ENCODE measurements at places on chromosomes 5 and 9.

- peaks cover 47% of the 10 kb centered on the region for H3K4me1 ChIP-seq
- no peaks in the 10 kb centered on the region for H3K27me3 ChIP-seq
- peak overlapping the region; percentile 91 for H3K27ac ChIP-seq
- DNase-seq: no peak
- peaks cover 12% of the 10 kb centered on the region for H3K36me3 ChIP-seq
- peak overlapping the region; percentile 83 for H3K4me3 ChIP-seq
Observed at GRCh38 chr9:89418474-89418845, 79.5 kb downstream of the SEMA4D start.

DNA sequence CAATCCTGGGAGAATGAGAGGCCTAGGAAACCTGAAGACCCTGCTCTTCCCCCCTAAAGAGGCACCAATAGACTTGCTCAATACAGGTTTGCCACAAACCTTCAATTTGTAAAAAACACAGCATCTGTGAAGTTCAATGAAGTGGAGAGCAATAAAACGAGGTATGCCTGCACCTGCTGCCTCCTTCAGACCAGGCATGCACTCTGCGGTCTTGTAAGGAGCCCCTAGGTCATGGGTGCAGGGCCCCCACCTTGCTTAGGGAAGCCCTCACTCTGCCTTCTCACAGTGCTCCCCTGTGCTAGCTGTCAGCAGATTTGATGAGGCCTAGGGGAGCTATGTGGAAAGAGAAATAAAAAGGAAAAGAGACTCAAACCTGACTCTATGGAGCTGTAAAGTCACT lies 72.1 kb upstream of the GALNT10 start:
- DNase-seq: no peak
- H3K27ac ChIP-seq: no peak overlapping the region
- peaks cover 3% of the 10 kb centered on the region for H3K36me3 ChIP-seq

- H3K36me3 ChIP-seq: peaks cover 6% of the 10 kb centered on the region
- DNase-seq: no peak
- no peak overlapping the region for H3K27ac ChIP-seq
- H3K27me3 ChIP-seq: peaks cover 1% of the 10 kb centered on the region
- H3K4me3 ChIP-seq: no peak overlapping the region
Observed at GRCh38 chr9:83459830-83460229, 78.4 kb downstream of the FRMD3 start.

DNA sequence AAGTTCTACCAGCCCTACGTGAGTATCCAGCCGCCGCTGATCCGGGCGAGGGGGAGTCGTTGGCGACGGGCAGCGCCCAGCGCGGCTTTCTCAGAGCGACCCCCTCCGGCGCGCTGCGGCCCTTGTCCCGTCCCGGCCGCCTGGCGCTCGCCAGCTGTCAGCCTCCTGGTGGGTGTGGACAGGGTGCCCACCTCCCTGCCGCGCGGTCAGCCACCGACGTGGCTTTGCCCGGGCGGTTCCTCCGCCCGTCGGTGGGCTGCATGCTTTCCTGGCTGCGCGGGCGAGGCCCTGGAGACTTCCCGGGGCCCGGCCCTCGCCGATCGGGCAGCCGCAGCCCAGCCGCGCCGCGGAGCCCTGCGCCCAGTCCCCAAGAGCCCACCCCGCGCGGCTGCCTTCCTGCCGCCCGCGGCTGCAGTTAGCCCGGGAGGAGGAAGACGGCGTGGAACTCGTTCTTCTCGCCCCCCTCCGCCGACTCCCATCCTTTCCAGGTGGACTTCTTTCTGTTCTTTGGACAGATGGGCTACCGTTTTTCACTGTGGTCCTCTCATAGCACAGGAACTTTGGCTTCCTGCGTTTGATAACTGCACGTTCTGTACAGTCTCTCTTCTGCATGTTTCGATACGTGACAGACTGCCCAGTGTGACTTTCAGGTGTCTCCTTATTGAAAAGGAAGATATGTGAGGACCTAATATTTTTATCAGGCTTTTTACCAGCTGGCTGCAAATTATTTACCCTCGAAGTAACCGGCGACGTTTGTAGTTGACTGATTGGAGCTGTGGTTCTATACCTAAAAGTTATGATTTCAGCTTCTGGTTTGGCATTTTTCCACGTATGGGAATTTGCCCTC lies 577 bp downstream of the AP3S1 start:
- peak overlapping the region; percentile 99 for H3K27ac ChIP-seq
- DNase-seq: no peak
- H3K4me1 ChIP-seq: peaks cover 27% of the 10 kb centered on the region
- H3K4me3 ChIP-seq: peak overlapping the region; percentile 95
- no peaks in the 10 kb centered on the region for H3K27me3 ChIP-seq

DNA sequence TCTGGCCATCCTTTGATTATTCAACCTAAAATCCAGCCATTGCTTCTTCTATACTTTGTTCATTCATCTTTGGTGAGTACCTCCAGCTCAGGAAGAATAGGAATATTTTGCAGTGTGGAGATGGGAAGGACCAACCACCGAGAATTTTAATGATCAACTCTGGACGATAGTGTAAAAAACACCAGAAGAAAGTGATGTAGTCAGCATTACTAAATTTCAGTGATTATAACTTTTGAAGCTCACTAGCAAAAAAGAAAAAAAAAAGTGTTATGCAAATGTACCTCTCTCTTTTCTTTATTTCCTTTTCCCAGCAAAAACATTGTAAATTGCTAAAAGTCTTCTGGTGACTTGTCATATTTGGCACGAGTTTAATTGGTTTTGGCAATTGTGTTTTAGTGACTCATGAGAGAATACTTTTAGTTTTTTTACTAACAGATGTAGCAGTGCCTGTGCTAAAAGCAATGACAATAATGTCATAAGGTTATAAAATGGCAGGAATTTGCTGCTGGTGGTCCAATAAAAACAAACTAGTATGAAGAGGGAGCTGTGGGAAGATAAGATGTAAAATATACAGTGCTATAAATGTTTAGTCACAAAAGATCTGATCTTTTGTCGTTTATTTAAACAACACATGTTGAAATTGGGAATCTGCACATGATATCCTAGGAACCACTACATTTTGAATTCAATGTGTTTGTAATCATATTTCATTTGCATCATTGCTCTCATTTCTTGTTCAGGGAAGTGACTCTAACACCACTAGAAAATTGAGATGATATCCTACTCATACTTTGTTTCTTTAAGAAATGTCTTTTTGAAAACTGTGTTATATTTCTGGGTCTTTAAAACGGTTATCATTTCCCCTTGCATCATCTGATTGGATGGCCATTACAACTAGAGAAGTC lies 81.3 kb upstream of the ERCC6L2 start:
- H3K27me3 ChIP-seq: peaks cover 10% of the 10 kb centered on the region
- H3K4me3 ChIP-seq: no peak overlapping the region
- no peak overlapping the region for H3K27ac ChIP-seq
- H3K36me3 ChIP-seq: no peaks in the 10 kb centered on the region
- no peaks in the 10 kb centered on the region for H3K4me1 ChIP-seq

DNA sequence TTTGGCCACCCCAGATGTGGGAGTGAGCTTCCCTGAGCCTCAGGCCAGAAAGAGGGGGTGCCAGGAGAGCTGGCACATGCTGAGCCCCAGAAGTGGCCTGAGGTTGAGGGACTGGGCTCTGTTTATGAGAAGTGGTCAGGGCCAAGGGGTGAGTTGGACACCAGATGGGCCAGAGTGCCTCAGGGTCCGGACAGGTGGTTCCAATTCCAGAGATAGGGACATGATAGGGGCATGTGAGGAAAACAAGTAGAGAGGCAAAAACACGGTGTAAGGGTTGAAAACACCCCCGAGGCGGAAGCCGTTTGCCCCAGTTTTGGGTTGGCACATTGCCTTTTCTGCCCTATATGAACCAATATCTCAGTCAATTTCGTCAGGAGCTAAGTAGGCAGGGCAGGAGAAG lies 125.6 kb upstream of the NFIB start:
- no peak overlapping the region for H3K4me3 ChIP-seq
- H3K4me1 ChIP-seq: no peaks in the 10 kb centered on the region
- no peak overlapping the region for H3K27ac ChIP-seq
- H3K36me3 ChIP-seq: no peaks in the 10 kb centered on the region

- DNase-seq: no peak
- H3K27ac ChIP-seq: no peak overlapping the region
- no peaks in the 10 kb centered on the region for H3K27me3 ChIP-seq
- peaks cover 11% of the 10 kb centered on the region for H3K36me3 ChIP-seq
- no peak overlapping the region for H3K4me3 ChIP-seq
- peaks cover 9% of the 10 kb centered on the region for H3K4me1 ChIP-seq
Observed at GRCh38 chr9:83629433-83630104, 6.6 kb downstream of the IDNK start.

GRCh38 chr9:129176701-129177442 lies 1.2 kb downstream of the IER5L start:
- H3K27ac ChIP-seq: no peak overlapping the region
- peak overlapping the region; percentile 86 for H3K4me3 ChIP-seq
- no peaks in the 10 kb centered on the region for H3K36me3 ChIP-seq
- peak; percentile 47 for DNase-seq
- H3K4me1 ChIP-seq: peaks cover 2% of the 10 kb centered on the region

DNA sequence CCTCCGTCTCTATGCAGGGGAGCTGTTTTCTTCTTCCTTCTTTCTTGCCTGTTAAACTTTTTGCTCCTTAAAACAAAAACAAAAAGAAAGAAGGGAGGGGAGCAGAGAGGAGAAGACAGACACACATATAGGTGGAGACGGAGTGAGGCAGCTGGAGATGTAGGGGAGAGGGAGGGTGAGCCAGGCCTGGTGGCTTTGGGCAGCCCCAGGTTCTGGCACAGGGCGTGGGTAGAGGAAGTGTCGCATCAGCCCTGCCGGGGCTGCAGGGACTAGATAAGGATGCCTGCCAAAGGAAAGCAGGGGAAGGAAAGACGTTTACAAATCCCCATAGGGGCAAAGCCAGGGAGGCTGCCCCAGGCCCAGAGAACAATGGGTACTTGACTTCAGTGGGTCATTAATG lies 38.7 kb upstream of the PTGS1 start:
- H3K4me1 ChIP-seq: peaks cover 2% of the 10 kb centered on the region
- peaks cover 10% of the 10 kb centered on the region for H3K36me3 ChIP-seq
- no peak overlapping the region for H3K4me3 ChIP-seq
- no peak overlapping the region for H3K27ac ChIP-seq

DNA sequence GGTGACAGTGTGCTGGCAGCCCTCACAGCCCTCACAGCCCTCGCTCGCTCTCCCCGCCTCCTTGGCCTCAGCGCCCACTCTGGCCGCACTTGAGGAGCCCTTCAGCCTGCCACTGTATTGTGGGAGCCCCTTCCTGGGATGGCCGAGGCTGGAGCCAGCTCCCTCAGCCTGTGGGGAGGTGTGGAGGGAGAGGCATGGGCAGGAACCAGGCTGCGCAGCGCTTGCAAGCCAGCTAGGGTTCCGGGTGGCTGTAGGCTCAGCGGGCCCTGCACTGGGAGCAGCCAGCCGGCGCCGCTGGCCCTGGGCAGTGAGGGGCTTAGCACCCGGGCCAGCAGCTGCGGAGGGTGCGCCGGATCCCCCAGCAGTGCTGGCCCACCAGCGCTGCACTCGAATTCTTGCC lies 177.0 kb downstream of the MSX2 start:
- no peaks in the 10 kb centered on the region for H3K36me3 ChIP-seq
- H3K4me1 ChIP-seq: no peaks in the 10 kb centered on the region
- DNase-seq: no peak
- H3K4me3 ChIP-seq: no peak overlapping the region
- H3K27me3 ChIP-seq: peaks cover 12% of the 10 kb centered on the region

DNA sequence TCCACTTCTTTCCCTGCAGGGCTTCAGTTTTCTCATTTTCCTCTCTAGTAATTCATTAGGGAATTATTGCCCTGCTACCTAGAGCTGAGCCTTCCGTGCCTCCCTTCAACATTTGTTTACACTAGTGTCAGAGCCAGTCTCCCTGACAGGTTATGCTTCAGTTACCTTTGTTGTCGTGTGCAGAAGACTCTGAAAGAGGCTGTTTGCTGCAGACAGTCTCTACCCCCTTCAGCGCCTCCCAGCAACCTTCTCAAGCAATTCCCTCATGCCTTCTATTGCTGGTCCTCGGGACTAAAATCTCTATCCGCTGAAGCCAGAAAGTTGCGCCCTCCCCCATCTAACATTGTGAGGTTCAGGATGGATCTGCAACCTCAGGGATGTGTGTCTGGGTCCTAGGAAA lies 12.8 kb downstream of the RALGPS1 start:
- DNase-seq: no peak
- no peaks in the 10 kb centered on the region for H3K27me3 ChIP-seq
- no peak overlapping the region for H3K4me3 ChIP-seq
- no peak overlapping the region for H3K27ac ChIP-seq

DNA sequence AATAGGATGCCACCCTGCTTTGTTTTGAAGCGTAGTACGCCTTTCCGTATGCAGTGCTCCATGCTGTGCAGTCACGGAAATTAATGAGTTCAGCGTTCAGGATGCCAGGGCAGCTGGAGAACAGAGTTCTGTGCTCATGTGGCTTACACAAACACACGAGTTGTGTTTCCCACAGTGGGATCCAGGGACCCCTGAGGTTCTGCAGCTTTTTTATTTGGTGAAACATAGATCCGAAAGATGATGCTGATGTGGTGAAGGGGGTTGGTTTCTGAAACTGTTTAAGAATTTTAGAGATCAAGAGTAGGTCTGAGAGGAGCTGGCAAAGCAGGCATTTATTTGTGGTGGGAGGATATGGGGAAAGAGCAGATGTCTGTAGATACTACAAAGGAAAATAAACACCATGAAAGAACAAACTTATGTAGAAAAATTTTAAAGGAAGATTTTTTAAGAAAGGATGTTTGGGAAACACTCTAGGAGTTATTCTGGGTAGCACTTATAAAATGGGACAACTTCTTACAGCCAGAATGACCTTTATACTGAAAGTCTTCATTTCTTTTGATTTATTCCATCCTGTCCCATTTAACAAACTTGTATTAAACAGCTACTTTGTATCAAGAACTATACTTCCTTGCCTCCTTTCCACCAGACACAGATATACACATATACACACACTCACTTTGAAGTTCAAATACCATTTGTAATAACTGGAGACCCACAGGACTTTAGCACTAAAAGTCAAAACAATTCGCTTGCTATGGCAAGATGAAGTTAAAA lies 52.7 kb downstream of the ITGA1 start:
- DNase-seq: no peak
- no peaks in the 10 kb centered on the region for H3K27me3 ChIP-seq
- no peak overlapping the region for H3K4me3 ChIP-seq
- no peaks in the 10 kb centered on the region for H3K4me1 ChIP-seq
- no peak overlapping the region for H3K27ac ChIP-seq
- H3K36me3 ChIP-seq: no peaks in the 10 kb centered on the region

GRCh38 chr5:71893451-71893850 lies 174.4 kb downstream of the CARTPT start:
- no peaks in the 10 kb centered on the region for H3K36me3 ChIP-seq
- no peak overlapping the region for H3K4me3 ChIP-seq
- no peak overlapping the region for H3K27ac ChIP-seq

DNA sequence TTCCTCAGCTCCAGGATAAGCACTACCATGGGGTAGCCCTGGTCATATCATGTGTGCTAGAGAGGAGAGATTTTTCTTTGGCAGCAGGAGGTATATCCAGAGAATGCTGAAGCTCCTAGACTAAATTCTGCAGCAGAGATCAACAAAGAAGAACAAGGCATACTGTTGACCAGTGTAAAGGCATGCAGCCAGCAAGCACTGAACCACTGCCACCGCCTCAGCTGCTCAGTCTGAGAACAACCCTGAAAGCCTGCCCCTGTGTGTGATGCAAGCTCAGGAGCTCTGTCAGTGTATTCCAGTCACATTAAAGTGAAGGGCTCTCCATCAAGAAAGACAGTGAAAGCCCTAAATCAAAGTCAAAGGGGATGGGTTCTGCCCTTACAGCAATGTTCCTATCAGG lies 439.5 kb upstream of the CD180 start:
- no peak overlapping the region for H3K27ac ChIP-seq
- peaks cover 6% of the 10 kb centered on the region for H3K27me3 ChIP-seq
- DNase-seq: no peak
- H3K4me3 ChIP-seq: no peak overlapping the region
- peaks cover 2% of the 10 kb centered on the region for H3K36me3 ChIP-seq
- no peaks in the 10 kb centered on the region for H3K4me1 ChIP-seq
